GM06990 (cell line): ENCODE measurements at places on chromosomes 16 and 17.

DNA sequence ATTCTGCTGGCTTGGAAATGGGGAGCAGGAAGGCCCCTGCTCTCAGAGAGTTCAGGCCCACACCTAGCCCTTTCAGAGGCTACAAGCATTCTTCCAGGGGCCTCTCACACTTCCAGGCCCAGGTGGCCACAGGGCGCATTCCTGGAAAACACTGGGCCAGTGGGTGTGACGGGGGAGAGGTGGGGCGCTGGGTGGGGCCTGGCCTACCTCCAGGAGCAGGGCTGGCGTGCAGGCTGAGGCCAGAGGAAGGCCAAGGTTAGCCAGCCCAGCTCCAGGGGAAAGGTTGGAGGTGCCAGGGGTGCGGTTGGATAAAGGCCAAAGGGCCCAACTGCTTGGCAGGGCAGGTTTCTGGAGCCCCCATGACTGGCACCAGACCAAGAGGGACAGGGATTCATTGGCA, 198.2 kb downstream of the MAF start:
- no peak for DNase-seq

GRCh38 chr16:50340578-50340977, 28.2 kb downstream of the BRD7 start:
- no peak for DNase-seq

DNA sequence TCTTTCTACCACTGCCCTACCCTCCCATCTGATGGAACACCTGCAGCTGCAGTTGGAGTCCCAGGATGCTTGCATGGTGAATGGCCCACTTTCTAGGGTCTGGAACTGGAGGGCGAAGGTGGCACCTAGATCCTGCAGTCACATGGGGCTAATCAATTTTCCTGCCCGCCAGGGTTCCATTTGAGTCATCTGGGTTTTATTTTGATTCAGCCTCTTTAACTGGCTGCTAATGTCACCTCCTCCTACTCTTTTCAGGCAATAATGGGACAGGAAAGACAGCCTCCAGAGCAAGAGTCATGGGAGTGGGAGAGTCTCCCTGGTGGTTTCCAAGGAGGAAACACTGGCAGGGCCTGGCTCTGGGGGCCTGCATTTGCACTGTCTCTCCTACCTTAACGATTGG, 3.8 kb upstream of the TBKBP1 start:
- no peak for DNase-seq

DNA sequence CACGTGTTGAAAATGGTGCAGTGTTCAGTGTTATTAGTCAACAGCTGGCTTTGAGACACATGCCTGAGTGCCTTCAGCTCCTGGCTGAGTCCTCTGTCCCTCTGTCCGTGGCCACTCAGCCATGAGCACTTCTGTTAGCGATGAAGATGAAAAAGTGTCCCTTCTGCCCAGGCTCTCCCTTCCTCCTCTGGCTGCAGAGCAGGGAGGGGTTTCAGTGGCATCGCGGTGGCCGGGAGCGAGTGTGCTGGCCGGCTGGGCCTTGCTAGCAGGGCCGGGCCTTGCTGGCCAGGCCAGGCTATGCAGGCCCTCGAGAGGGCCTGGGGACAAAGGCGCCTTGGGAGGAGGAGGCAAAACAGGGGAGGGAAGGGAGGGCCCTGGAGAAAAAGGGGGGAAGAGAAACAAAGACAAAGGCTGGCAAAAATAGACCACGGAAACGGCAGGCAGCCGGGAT, 47.7 kb downstream of the CMIP start:
- DNase-seq = no peak

GRCh38 chr16:17084130-17084529, 386.6 kb downstream of the XYLT1 start:
- no peak for DNase-seq

- no peak for DNase-seq
Measured at GRCh38 chr17:66413559-66414520, 111.4 kb downstream of the PRKCA start.

DNA sequence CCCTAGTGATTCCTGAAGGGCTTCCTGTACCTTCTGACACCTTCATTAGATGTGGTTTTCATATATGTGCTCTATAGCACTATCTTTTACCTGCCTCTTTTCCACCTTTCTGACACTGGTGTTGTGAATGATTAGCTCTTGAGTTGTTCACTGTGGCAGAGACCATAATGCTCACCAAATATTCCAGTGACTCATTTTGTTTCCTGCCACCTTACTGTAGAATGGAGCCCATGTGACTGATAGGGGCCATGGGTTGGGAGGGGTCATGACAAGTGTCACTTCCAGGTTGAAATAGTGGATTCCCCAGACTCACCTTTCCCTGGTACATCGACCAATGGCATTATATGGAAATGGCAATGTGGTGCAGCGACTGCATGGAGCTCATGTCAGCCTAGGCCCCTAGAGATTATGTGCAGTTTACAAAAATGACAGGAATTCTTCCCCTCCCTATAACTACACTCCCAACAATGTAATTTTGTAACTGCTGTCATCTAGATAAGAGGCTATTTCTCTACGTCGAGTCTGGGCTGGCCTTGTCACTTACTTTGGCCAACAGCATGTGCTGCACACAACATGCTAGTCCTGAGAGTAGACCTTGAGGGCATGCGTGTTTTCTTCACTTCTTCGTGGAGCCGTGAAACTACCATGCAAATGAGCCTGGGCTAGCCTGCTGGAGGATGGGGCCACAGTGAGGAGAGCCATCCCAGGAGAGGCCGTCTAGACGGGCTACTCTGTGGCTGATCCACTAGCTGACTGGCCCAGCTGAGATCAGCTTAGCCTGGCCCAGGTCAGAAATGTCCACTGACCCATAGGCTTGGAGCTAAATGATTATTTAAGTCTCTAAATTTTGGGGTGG, 409.5 kb downstream of the CA10 start:
- DNase-seq = no peak

DNA sequence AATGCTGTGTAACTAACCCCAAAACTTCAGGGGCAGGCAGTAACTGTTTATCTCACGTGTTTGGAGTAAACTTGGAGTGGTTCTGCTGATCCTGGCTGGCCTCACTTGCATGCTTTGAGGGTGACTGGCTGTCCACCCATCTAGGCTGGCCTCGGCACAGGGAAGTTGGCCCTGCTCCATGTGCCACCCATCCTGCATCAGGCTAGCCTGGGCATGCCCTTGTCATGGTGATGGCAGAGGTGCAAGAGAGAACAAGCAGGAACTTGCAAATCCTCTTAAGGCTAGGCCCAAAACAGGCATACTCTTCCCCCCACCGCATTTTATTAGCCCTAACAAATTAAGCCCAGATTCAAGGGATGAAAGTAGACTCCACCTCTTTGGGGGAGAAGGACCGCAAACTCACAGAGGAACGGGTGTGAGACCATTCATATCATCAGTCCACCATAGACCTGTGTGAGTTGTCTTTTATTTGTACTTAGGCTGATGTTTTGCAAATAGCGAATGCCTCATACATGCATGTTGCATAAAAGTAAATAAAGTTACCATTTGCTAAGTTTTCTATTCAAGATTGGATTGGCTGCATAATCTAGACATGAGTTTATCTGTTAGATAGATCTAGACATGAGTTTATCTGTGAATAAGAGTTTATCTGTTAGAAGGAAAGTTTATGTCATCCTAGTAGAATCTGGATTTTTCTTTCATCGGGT, 221.0 kb downstream of the CCDC182 start:
- DNase-seq = peak; percentile 28

DNA sequence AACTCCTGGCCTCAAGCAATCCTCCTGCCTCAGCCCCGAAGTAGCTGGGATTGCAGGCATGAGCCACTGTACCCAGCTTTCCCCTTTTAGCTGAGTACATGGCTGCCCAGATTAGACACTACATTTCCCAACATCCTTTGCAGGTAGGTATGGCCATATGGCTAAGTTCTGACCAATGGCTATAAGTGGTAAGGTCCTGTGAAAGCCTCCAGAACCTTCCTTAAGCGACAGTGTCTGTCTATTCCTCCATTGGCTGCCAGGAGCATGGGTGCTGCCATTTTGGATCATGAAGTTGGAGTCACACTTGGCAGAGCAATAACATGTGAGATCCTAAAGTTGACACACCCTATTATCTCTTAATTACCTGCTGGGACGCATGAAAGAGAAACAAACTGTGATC, 24.4 kb upstream of the CRHR1 start:
- DNase-seq = no peak

DNA sequence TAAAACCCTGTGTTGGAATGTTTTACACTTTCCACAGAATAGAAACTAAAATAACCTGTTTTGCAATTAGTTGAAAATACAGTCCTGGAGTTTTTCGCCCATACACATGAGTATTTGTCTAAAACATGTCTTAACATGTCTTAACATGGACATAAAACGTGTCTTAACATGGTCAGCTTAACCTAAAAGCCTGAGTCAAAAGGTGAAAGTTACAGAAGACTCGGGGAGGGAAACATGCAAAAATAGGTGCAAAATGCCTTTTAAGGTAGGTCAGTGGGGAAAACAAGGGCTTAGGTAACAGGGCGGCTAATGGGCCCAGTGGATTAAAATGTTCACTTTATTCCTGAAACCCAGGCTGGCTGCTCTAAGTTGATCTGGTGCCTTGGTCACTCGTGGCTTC, 56.1 kb upstream of the RBL2 start:
- DNase-seq = no peak

DNA sequence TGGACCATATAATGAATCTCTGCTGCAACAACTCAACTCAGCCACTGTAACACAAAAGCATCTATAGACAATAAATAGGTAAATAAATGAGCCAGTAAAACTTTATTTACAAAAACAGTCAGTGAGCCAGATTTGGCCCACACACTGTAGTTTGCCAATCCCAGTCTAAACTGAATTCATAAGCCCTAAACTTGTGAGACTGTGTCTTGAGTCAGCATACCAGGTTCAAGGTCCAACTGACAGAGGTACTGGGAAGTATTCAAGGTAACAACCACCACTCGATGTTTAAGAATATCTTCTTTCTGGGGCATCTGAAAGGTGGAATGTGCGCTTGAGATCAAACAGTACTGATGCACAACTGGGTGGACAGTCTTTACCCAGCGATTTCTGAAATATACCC, 94.2 kb downstream of the HELZ start:
- no peak for DNase-seq

GRCh38 chr16:50329446-50330189, 39.2 kb downstream of the BRD7 start:
- no peak for DNase-seq

DNA sequence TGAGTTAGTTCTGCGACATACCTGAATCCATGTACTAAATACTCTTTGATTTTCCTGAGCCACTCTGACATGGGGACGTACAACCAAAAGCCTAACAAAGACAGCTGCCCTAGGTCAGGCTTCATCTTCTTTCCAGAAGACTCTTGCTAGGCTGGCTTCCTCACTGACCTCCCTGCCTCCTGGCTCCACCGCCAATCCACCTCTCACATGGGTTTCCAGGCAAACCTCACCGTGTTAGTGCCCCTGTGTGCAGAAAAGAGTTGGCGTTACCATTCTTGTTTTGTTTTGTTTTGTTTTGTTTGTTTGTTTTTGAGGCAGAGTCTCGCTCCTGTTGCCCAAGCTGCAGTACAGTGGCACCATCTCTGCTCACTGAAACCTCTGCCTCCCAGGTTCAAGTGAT, 135.3 kb downstream of the WSCD1 start:
- DNase-seq = no peak

GRCh38 chr16:23428351-23428750, 24.6 kb downstream of the COG7 start:
- DNase-seq = no peak

- no peak for DNase-seq
Measured at GRCh38 chr16:68072038-68072695, 13.0 kb upstream of the NFATC3 start.

DNA sequence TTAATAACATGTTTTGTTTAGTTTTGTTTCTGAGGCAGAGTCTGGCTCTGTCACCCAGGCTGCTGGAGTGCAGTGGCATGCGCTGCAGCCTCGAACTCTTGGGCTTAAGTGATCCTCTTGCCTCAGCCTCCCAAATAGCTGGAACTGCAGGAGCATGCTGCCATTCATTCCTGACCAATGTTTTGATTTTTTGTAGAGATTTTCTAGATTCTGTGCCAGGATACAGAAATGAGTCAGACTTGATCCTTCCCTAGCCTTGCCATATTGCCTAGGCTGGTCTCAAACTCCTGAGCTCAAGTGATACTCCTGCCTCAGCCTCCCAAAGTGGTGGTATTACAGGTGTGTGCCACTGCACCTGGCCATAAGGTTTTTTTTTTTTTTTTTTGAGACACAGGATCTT, 17.7 kb downstream of the TAOK1 start:
- no peak for DNase-seq

- no peak for DNase-seq
Measured at GRCh38 chr16:11078812-11079459, 134.6 kb downstream of the CLEC16A start.

DNA sequence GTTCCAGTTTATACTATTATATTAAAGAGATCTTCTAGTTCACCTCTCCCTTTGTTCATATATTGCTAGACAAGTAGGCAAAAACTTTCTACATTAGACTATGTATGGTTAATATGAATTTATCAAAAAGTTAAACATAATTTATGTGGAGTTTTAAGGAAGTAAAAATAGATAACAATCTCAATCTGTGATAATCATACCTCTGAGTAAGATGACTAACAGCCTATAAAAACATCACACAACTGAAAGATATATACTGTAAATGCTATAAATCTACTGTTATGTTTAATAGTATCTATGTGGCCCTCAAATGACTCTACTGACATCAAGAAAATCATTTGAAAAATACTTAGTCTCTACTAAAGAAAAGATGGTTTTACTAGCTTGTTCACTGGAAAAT, 37.1 kb downstream of the AP1G1 start:
- DNase-seq = no peak

- no peak for DNase-seq
Measured at GRCh38 chr16:58948244-58948643, 214.1 kb upstream of the GOT2 start.

DNA sequence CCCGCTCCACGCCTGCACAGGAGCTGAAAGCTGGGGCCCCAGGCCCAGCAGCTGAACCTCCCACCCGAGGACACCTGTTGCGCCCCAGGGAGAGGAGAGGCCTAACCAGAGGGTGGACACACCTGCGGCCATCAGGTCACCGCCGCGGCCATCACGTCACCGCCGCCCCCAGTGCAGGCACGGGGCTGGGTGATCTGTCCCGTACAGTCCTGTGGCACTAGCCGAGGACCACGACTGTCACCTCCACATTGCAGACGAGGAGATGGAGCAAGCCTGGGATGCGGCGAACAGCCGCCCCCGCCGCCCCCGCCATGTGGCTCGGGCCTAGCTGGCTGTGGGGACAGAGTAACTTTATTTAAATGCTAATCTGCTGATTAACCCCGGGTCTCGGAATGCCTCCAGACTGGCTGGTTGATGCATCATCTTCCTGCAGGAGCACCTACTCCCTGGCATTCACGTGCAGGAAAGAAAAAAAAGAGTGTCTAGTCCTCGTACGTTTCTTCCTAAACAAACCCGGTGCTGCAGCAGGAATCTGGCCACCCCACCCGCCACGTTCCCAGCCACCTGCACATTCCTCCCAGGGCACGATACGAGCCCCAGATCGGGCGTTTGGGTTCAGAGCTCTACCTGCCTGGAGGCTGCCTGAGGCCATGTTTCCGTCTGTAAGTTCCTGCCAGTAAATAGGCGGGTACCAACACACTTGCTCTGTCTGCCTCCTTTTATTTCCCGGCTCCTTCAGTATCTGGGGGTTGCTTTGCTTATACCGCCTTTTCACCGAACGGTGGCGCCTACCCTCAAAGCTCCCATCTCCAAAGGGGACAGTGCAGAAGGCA, 29.9 kb downstream of the PIEZO1 start:
- DNase-seq = no peak
